ENCODE measurements at places on chromosomes 1 and 21.

GRCh38 chr1:33111965-33112364 lies 31.0 kb downstream of the AZIN2 start:
- peak; percentile 43 for DNase-seq

- DNase-seq, result peak; percentile 23
These were observed 25.4 kb downstream of the NUP210L start for GRCh38 chr1:154129391-154129970.

DNA sequence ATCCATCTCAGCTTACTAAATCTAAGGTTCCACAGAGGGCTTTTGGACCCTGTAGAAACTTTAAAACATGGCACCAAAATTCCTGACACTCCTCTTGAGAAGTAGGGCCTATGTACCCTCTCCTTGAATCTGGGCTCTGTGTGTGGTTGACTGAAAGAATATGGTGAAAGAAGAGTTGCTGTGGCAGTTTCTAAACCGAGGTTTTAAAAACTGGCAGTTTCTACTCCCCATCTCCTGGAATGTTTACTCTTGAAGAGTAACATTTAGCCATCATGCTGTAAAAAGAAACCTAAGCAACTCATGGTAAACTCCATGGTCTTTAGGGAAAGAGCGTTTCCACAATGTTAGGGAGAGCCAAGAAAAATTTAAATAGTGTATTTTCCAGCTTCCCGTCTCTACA lies 4.6 kb upstream of the CMPK1 start:
- no peak for DNase-seq

GRCh38 chr1:45473302-45473701 lies 17.7 kb downstream of the TESK2 start:
- no peak for DNase-seq

- DNase-seq, result no peak
These were observed 57.9 kb downstream of the FGGY start for GRCh38 chr1:59354709-59355337.

DNA sequence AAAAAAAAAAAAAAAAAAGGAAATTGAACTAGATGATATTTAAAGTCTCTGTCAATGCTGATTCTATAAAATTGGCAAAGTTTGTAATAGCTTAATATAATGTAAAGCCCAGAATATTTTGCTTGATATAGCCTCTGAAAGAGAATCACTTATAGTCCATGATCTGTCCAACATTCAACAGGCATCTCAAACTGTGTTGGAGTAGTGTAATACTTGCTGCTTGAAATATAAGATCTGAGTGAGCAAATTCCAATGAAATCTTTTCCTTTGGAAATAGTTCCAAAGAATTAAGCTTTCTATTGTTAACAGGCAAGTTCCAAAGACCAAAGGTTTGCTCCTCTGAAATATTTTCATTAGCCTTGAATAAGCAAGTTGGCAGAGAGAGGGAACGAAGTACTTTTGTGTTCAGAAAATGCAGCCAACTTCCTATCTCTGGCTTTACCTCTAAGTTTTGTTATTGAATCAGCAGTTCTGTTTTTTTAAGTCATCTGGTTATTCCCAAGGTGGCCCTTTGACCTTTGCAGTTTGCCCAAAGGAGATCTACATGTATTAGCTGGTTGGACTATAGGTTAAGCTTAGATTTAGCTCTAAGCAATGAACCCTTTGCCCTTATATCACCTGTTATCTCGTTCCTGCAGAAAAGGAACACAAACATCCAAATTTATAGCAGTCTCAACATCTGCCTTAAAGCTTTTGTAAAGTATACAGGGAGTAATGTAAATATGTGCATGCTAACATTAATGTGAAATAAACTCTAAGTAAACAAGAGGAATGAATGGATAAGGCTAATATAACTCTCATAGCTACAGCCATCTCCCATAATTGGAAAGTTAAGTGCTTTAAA lies 24.4 kb upstream of the CEP350 start:
- DNase-seq, result no peak

GRCh38 chr1:8043621-8044020 lies 17.5 kb upstream of the ERRFI1 start:
- no peak for DNase-seq

DNA sequence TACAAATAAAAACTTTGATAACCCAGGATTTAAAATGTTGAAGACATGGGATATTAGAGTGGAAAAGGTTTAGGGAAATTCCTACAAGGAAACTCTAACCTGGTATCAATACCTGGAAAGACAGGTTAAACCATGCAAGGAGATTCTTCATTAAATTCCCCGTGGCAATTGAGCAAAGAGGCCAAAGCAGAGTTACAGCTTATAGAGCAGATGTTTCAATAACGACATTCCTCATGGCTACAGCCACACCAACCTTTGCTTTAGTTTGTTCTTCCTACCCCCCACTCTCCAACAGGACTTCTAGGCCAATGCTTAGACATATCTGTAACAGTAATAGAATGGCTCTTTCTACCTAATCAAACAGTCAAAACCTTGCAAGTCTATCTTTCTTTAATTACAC lies 271.3 kb downstream of the COL11A1 start:
- DNase-seq, result no peak

DNA sequence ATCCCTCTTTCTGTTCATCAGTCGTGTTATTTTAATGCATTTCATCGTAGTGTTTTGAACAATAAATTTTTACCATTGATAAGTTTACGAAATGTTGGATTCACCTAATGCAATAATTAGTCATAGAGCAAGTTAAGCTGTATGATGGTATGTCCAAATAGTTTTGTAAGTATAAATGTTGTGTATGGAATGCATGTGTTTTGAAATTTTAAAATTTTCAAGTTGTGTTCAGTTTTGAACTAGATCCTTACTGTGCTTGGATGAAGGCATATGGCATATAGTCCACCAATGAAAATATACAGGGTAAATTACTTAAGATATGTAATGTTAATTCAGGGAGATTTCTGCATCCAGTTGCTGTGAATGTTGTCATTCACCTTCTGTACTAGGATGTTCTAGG lies 2.3 kb downstream of the ZMYM4 start:
- no peak for DNase-seq

DNA sequence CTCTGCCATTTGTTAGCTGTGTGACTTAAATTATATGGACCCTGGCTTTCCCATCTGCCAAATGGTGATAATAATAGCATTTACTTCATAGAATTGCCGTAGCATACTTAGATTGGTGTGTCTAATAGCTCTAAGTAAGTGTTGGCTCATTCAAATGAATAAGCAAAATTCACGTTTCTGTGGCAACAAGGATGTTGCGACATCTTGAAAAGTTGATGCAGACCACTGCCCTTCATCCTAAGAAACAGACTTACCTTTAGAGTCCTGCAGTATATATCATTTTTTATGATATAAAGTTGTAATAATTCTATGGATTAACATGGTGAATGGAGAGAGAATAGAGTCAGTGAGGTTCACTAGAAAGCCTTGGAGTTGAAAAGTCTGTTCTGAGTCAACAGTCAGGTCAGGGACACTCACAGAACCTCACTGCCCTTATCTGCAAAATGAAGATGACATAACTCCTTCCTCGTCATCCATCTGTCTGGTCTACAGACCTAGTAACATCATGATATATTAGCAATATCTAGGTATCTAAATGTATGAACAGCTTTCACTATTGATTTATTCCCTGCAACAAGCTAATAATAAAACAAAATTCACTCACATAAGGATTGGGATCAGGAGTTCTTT lies 167.3 kb upstream of the C8B start:
- DNase-seq, result no peak

GRCh38 chr1:241834733-241835377 lies 13.1 kb upstream of the EXO1 start:
- DNase-seq, result peak; percentile 69

- DNase-seq, result no peak
These were observed 55.8 kb upstream of the ZNF326 start for GRCh38 chr1:89939059-89939570.

GRCh38 chr1:31856140-31856539 lies 40.3 kb upstream of the SPOCD1 start:
- no peak for DNase-seq

GRCh38 chr1:21237446-21238088 lies 52.7 kb downstream of the ECE1 start:
- no peak for DNase-seq

DNA sequence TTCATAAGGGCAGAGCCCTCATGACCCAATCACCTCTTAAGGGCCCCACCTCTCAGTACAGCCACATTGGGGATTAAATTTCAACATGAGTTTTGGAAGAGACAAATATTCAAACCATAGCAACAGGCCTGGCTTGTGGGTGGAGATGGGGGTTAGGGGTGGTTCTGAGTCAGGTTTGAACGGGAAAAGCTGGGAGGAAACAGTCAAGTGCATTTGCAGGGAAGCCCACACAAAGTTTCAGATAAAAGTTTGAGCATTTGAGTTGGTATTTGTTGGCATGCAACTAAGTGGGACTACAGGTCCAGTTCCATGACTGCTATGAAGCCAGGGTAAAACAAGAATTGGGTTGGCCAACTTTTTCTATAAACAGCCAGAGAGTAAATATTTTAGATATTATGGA lies 21.0 kb upstream of the PADI2 start:
- DNase-seq, result no peak

DNA sequence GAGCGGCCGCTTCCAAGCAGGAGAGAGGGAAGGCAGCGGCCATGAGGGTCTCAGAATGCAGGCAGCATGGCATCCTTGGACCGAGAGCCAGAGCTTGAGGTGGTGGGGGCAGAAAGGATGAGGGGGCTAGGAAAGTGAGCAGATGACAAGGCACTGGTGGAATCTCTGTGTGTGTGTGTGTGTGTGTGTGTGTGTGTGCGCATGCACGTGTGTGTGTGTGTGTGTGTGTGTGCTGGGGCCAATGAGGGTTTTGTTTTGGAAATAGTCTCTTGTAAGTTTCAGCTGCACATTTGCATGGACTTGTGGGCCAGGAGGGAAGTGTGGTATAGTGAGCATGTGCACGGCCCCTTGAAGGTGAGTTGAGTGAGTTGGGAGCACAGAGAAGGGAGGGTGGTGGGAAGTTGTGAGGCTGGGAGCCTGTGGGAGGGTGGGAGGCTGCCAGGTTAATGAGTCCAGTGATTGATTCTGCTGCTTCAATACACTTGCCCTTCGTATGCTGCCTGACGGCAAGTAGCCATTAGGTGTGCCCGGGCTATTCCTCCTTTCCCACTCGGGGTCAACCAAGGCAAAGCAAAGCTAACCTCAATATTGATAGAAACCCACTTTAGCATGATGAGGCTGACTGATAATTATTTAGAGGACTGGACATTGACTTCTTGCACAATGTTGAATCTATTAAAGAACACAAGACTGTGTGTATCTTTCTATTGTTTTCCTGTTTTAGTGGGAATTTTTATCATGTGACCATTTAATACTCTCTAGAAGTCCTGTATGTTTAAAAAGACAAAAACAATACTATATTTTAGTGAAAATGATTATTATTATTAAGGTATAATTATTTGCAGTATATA lies 80.3 kb downstream of the PROX1 start:
- DNase-seq, result no peak

DNA sequence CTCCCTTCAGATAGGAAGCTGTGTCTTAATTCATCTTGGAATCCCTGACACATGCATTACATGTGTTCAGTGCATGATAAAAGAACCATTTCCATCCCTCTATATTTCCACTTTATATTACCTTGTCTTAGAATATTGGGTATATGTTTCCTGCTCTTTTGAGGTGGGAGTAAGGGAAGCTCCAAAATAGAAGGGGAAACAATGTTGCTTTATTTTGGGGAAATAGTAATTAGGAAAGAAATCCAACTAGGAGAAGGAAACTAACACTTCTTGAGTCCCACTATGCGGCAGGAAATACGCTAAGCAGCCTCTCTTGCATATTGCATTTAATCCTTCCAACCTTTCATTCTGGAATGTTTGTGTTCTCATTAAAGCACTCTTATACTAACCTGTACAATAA lies 89.4 kb upstream of the VAV3 start:
- no peak for DNase-seq

- no peak for DNase-seq
These were observed 5.6 kb upstream of the THEM5 start for GRCh38 chr1:151858886-151859665.

GRCh38 chr1:82978461-82979324 lies 1020.2 kb downstream of the TTLL7 start:
- DNase-seq, result no peak

- no peak for DNase-seq
These were observed 280.1 kb downstream of the PTPRC start for GRCh38 chr1:198918920-198919319.

GRCh38 chr1:172352435-172352834 lies 68.0 kb upstream of the C1orf105 start:
- peak; percentile 57 for DNase-seq

GRCh38 chr21:28396421-28396820 lies 596.3 kb downstream of the LTN1 start:
- no peak for DNase-seq

DNA sequence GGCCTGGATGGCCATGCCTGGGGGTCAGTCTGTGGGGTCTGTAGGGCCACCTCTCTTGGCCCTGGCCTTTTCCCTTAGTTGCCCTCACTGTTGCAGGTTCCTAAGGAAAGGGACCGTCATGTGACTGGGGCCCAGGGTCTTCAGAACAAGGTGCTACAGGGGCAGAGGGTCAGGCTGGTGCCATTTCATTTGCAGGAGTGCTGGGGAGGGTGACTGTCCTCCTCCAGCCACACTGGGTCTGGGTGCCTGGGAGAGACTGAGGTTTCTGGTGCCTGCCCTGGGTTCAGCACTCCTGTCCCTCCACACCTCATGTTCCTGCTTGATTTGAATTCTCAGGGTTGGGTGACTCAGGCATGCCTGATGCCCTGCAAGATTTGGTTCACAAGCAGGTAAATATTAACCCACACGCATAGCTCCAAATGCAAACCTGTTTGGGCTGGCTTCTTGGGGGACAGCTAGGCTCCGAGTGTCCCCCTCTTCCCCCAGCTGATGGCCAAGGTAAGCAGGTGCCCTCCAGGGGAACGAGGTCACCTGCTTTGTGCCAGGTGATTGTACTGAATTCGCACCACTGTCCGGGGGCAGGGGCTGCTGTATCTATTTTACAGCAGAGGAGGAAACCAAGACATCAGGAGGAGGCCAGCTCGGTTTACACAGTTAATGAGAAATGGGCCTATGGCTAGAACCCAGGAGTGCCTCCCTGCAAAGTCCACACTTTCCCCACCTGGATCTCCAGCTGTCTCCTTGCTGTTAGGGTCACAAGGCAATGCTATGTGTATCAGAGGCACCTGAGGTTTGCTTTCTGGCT lies 20.3 kb downstream of the ARHGEF10L start:
- no peak for DNase-seq

DNA sequence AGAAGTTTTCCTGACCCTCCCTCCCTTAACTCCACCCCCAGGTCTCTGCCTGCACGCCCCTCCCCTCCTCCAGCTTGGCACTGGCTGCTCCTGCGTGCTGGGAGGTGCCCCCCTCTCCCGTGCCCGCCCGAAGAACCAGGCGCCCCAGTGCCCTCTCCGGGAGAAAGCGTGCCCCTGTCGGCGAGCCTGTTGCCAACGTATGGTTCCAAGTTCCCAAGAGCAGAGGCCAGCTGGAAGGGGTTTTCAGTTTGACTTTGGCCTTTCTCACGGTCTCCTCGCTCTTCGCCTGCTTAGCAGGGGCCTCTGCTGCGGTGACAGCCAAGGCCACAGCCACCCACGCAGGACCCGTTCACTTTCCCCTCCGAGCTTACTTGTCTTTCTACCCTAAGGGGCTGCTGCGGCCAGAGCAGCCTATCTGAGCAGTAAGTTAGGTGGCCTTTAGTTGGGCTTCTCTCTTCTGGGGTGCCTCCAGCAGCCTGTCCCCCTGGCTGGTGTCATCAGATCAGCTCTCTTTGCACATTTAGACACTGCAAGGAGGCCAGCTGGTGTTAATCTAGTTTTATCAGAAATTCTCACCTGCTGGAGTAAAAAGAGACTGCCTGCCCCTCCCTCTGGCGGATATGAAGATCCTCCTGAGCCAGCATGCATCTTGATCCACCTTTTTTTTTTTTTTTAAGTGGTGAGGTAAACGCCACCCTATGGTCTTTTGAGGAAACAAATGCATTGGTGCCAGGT lies 1.5 kb downstream of the STUM start:
- DNase-seq, result no peak

- DNase-seq, result no peak
These were observed 72.2 kb downstream of the SERINC2 start for GRCh38 chr1:31485166-31485565.

Data from astrocyte of the spinal cord (primary cell).